Hematopoietic multipotent progenitor cell treated with erythropoietin and hydrocortisone succinate and interleukin-3 and kit ligand, for 4 days (in vitro differentiated cells): ENCODE measurements at places on chromosomes 13 and 19.

DNA sequence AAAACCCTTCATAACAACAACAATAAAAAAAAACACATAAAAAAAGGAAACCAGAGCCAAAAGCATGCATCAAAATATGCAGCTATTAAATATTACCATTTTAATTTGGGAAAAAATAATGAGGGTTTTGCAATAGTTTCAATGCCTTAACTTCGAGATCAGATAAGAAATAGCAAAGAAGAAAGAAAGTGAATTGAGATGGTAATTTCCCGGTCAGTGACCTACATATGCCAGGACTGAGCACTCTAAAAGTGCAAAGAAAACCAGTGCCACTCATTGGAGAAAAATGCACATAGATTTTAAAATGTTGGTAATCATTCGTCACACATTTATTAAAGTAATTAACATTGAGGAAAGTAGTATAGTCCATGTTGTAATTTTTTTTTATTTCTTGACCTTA, 944.2 kb downstream of the EFNB2 start:
- no peak for DNase-seq

GRCh38 chr13:113498905-113499304, 8.4 kb upstream of the DCUN1D2 start:
- no peak for DNase-seq

DNA sequence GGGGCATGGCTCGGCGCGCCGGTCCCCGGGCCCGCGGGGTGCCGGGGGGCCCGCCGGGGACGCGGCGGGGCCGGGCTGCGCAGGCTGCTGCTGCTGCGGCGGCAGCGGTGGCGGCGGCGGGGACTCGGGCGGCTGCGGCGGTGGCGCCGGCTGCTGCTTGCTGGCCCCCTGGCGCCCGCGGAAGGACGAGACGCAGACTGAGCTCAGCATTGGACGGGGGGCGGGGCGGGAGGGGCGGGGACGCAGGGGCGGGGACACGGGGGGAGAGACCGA, 368 bp downstream of the KCNC3 start:
- DNase-seq, result no peak

DNA sequence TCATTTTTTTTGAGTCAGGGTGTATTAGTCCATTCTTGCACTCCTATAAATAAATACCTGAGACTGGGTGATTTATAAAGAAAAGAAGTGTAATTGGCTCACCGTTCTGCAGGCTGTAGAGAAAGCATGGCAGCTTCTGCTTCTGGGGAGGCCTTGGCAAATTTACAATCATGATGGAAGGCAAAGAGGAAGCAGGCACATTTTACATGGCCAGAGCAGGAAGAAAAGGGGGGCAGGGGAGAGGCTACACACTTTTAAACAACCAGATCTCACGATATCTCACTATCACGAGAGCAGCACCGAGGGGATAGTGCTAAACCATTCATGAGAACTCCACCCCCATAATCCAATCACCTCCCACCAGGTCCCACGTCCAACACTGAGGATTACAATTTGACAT, 44.5 kb upstream of the MIR17HG start:
- peak; percentile 50 for DNase-seq

DNA sequence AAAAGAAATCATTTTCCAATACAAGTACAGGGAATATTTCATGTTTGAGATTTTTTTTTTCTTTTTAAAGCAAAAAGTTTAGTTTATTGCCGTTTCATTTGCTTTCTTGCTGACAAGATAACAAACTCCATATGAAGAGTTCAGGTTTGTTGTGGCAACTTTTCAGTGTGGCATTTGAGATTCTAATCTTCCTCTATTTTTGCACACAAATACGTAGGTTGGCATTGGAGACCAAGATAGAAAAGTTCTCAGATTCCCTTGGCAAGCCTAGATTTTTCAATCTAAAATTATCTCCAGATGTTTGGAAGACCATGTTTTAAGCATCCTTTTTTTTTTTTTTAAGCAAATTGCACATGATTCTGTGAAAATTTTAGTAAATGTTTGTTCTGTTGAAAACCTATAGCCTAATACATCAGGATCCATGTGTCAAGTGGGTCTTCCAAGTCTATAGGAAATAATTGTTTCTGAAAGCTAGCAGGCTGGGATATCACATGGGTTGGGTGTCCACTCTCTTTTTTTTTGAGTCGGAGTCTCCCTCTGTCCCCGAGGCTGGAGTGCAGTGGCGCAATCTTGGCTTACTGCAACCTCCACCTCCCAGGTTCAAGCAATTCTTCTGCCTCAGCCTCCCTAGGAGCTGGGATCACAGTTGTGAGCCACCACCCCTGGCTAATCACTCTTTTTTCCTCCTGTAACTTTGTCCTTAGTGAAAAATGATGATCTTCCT, 2.6 kb downstream of the GARRE1 start:
- no peak for DNase-seq

DNA sequence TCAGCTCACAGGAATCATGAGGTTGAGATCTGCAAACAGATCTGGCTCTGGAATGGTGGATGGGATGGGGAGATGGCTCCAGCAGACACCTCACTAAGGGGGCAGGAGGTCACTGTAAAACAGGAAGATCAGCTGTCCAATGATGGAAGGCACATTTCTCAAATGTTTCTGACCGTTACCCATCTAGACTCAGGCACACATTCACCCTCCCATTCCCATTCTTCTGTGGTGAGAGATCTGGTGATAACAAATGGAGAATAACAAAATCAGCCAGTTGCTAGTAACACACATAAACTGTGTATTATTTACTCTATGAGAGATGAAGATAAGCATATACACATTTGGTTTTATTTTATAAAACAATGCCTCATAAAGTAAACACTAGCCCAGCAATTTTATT, 235.9 kb downstream of the TSHZ3 start:
- no peak for DNase-seq

DNA sequence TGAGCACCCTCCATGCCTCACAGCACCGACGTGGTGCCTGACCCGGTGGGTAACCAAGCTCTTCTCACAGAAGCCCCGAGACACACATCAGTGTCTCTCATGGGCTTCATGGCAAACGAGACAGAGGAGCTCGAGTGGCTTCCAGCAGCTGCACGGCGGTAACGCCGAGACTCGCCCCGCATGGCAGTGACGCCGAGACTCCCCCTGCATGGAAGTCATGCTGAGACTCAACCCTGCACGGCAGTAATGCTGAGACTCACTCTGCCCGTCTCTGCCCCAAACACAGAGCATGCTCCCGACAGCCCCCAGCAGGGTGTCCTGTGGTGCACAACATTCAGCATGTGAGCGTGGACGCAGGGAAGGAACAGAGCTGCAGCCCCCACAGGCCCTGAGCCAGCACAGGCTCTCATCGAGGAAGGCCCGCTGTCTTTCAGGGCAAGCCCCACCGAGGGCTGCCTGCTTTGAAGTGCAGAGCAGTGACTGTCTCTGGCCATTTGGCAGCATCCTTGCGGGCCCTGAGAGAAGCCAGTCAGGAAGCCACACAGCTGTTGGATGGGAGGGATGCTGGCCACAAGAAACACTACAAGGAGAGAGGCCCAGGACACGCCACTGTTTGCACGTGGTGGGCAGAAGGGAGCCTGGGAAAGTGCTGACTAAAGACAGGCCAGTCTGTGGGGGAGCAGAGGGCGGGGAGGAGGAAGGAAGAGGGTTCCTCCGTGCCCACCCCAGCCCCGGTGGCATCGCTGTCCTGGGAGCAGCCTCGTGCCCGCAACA, 9.5 kb downstream of the GAS6 start:
- DNase-seq, result peak; percentile 61

DNA sequence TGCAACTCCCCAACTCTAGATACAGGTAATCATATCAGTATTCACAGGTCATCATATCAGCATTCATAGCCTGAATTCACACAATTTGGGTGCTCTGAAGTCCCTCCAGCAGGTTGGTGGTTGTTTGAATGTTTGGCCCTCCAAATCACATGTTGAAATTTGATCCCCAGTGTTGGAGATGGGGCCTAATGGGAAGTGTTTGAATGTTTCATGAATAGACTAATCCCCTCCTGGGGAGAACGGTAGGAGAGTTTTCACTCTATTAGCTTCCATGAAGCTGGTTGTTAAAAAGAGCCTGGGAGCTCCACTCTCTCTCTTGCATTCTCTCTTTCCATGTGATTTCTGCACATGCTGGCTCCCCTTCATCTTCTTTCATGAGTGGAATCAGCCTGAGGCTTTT, 288.6 kb upstream of the PCDH9 start:
- DNase-seq, result no peak

DNA sequence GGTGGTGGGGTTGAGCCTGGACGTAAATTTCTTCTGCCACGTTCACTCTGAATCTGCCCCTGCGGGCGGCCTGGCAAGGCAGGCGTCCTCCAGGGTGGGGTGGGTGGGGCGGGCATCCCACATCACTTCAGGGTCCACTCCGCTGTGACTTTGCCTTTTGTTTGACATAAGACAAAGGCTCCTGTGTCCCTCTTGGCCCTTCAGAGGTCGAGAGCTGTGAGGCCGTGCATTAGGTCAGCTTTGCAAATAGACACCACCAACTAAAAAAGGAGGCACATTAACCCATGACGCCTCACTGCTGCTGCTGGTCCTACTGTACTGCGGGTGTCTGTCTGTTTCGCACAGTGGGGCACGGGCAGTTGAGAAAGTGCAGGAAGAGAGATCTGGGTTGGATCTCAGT, 10.5 kb upstream of the ZNF536 start:
- DNase-seq, result no peak

DNA sequence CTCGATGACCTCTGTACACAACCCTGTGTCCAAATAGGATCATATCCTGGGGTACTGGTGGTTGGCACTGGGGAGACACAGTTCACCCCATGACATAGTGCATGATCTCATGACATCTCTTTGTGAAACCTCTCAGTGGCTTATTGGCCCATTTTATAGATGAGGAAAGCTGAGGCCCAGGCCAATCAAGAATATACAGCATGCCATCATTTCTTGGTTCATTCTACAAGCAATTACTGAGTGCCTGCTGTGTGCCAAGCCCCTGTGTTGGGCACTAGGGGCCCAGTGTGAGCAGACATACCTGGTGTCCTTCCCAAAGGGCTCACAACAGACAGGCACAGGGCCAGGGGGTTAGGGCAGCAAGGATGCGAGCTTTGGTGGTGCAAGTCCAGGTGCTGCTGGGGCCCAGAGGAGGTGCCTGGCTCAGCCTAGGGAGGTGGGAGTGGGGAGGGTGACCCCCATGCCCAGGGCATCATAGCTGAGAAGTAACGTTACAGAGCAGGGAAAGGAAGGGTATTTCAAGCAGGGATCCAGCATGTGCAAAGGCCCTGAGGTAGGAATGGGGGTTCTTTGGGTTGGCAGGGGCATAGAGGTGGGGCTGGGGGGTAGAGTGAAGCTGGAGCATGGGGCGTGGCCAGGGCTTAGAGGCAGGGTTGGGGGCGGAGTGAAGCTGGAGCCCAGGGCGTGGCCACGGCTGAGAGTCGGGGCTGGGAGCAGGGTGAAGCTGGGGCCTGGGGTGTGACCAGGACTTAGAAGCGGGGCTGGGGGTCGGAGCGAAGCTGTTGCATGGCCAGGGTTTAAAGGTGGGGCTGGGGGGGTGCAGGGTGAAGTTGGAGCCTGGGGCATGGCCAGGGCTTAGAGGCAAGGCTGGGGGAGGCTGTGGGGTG, 20.7 kb downstream of the COLGALT1 start:
- peak; percentile 71 for DNase-seq

DNA sequence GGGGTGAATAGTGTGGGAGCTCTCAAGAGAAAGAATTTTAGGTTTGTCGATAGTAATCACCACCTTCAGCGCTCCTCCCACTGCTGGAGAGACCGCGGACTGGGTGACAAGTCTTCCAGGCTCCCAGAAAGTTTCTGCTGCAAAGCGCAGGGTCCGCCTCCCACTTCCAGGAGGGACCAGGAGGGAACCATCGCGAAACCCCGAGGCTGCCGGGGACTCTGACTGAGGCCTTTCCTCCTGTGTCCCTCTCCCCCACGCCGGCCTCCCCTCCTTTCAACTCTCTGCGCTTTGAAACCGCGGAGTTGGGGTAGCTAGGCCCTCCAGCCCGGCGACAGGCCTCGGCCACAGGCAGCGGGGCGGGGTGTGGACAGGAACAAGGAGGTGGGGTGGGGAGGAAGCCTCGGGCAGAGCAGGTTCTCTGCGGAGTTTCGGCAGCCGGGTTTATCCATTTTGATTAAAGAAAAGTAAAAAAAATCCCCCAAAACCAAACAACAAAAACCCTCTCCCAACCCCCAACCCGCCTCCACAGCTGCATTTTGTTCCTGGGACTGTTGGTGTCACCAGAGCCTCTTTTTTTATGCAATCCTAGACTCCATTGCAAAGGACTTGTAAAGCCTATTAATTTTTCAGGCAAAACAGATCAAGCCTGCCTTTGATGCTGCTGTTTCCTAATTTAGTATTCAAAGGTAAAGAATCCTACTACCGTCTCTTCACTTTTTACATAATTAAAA, 157.2 kb downstream of the TM9SF2 start:
- DNase-seq, result peak; percentile 79

DNA sequence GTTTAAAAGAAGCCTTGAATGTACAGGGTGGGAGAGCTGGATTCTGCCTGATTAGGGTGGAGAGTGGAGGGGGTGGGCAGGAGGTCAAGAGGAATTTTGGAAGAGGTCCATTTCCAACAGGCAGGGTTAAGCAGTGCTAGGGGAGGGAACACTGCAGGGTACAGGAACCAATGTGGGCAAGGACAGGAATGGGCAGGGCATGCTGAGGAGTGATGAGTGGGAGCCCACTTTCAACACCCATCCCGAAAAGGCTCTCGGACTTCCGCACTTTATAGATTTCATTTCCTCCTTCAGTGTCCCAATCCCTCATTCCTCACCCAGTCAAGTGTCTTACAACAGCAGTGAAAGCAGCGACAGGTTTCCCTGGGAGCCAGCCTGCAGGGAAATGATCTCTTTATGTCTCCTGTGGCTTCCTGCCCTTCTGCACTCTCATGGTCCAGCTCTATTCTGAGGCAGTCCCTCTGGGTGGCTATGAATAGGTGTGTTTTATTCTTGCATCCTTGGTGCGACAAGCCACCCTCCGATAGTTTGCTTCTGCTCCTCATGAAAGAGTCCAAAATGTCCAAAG, 50.5 kb upstream of the ZNF507 start:
- no peak for DNase-seq

GRCh38 chr19:21483589-21484170, 21.7 kb upstream of the ZNF429 start:
- DNase-seq, result peak; percentile 72

- DNase-seq, result peak; percentile 94
These were observed 6.0 kb upstream of the TNFAIP8L1 start for GRCh38 chr19:4633140-4633967.

DNA sequence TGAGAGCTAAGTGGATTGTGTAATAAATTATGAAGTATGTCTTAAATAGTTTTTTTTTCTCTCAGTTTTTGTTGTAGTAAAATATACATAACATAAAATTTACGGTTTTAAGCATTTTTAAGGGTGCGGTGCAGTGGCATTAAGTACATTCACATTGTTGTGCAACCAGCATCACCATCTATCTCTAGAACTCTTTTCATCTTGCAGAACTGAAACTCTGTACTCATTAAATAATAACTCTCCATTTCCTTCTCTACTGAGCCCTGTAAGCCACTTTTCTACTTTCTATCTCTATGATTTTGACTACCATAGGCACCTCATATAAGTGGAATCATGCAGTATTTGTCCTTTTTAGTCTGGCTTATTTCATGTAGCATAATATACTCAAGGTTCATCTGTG, 87.1 kb downstream of the GJA3 start:
- no peak for DNase-seq

- no peak for DNase-seq
These were observed 122.4 kb downstream of the DLEU7 start for GRCh38 chr13:50720861-50721671.
